ENCODE measurements at places on chromosomes 6 and 20.

DNA sequence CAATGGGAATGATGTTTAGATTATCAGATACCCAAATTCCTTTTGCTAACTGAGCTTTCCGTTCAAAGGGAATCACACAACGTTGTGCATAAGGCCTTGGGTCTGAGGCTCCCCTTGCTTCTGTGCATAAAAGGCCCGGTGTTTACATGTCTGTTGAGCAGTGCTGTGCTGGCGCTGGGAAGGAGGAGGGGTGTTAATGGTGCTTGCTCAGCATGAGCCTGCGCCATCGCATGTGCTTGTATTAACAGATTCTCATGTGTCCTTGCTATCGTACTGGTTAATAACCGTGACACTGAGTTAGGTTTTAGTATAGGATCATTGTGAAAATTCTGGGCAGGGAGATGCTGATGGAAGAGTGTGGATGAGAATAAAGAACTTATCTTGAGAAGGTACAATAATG is 62.3 kb upstream of the TRAF3IP2 start:
- DNase-seq = no peak

DNA sequence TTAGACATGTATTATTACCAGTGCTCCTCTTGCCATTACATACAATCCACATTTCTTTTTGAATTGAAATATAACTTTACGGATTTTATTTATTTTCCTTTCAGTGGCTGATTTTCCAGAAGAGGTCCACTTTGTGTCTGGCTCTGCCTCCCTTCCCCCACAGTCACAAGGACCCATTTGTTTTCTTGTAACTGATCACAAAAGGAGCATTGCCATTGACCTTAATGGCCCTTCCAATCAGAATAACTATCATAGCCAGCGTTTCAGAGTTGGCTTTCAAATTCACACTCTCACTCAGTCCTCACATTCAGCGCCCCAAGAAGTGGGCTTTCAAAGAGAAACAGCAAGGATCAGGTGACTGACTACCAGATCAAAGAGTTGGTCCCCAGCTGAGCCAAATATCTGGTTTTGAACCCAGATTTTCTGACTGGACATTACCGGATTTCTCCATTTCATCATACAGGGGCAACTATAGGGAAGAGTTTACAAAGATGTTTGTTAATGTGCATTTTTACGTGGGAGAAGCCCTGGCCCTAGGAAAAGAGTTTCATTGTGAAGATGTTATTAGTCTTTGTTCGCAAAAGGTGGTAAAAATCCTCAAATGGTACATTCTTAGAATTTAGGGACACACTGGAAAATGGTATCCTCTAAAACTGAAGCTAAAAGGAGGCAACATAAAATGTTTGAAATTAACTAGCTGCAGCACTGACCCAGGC is 2.0 kb upstream of the SLC22A23 start:
- DNase-seq = no peak

DNA sequence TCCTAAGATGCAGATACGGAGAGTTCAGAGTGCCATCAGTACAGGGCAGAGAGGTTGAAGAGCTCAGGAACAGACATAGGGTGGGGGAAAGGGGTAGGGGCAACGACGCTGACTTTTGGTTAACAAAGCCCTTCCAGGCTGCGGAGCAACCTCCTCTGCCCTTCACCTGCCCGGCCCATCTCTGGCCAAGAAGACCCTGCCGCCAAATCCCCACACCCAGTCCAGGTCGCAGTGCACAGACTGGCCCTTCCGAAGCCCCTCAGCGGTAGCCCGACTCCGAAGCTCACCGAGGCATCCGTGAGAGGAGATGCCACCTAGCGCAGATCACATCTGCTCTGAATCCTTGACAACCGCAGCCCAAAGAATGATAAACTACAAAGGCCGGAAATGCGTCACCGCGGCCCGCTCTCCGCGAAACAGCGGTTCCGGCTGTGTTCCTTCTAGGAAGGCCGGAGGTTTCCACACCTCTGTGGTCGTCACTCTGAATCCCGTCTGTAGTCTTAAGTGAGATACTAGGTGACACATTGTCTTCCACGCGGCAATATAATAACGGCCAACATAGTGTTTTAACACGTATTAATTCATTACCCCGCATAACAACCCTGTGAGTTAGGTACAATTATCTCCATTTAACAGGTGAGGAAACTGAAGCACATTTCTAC is at the start of gene ZSCAN23:
Gene ZSCAN23 (minus strand): TSS at position 380 of the 662 bp plus-strand sequence. CDS start 7,225 bp downstream, outside the sequence.
- DNase-seq = peak; percentile 73

GRCh38 chr6:44029444-44030185 is 97.6 kb downstream of the MRPL14 start:
- no peak for DNase-seq

- no peak for DNase-seq
Observed at GRCh38 chr6:83431545-83432155, 799 bp upstream of the ME1 start.

GRCh38 chr6:124479991-124480430 is 482.2 kb upstream of the RNF217 start:
- DNase-seq = no peak

DNA sequence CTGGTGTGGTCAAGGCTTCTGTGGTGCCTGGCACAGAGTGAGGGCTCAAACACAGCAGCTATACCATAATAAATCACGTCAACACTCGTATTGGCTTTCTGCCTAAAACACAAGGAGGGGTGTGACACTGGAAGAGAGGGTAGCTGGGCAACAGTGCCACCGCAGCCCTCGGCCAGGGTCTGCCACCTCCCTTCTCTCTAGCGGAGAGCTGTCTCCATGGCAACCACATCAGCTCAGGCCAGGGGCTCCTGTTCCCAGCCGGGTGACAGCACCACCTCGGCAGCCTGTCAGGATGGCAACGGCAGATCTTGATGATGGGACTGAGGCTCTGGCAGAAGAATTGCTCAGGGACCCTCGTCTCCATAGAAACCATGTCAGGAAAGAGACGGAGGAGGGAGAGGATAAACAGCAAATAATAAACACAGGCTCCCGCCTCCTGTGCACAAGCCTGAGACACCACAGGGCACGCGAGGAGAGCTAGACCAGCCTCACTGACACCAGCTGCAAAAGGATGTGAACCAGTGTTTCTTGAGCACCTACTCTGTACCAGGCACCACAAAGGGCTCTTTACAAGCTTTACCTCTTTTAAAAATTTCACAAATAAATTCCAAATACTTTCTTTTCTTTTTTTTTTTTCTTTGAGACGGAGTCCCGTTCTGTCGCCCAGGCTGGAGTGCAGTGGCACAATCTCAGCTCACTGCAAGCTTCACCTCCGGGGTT is 50.4 kb upstream of the TLDC2 start:
- DNase-seq = no peak

DNA sequence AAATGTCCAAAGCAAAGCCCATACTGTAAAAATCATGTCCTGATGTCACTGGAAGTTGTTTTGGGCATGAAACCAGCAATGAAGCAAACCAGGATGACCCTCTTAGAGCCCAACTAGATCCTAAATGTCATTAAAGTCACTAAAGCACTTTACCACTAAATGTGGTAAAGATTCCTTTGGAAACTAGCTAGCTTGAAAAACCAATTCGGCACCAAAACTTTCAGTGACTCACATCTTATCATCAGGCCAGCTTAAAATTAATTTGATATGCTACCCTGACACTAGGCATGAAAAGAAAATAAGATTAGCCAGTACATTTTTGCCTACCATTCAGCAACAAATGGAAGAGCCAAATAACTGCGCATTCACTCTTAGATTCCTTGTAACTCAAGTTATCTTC is 145.8 kb downstream of the PACRG start:
- DNase-seq = no peak

- no peak for DNase-seq
Observed at GRCh38 chr6:157403686-157404051, 22.7 kb downstream of the ZDHHC14 start.

- DNase-seq = no peak
Observed at GRCh38 chr6:123803504-123804013, at the start of gene NKAIN2. Gene NKAIN2, plus strand, starts transcription at chr6:123803865.

DNA sequence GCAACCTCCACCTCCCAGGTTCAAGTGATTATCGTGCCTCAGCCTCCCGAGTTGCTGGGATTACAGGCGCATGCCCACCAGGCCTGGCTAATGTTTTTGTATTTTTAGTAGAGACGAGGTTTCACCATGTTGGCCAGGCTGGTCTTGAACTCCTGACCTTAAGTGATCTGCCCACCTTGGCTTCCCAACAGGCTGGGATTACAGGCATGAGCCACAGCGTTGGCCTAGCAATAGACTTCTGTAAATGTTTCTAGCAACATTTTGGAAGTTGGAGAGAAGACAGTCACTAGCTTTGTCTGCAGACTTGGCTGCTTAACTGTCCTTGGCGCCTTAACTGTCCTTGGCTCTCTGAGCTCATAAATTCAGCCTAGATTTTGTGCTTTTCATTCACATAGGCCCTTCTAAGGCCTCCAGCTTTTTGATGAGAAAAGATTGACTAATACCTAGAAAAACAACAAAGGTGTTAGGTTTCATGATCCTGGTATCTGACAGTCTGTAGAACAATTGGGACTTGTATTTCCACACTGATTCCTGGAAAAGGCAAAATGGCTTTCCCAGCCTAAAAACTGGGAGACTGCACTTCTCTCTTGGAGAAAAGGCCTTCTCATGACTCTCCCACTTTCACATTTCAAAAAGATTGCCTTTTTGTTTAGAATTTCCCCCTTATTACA is 49.7 kb downstream of the OR2B2 start:
- no peak for DNase-seq

- no peak for DNase-seq
Observed at GRCh38 chr6:24458941-24459340, 30.4 kb downstream of the GPLD1 start.

DNA sequence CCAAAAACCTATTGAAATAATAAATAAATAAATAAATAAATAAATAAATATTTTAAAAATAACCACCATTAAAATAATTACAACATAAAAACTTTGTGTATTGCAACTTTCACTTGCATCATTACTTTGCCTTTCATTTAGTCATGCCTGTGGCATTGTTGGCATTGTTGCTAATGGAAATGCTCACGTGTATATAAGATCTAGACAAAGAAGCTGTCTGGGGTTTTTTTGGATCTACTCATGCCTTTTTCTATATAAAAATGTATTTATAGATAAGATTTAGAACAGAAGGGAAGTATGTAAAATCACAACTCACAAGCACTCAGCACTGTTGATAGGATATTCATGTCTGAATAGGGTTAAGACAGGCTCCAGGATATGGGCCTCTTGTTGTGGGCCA is 27.9 kb downstream of the GFRA4 start:
- DNase-seq = no peak

GRCh38 chr20:23157734-23158133 is 71.6 kb upstream of the CD93 start:
- DNase-seq = no peak

DNA sequence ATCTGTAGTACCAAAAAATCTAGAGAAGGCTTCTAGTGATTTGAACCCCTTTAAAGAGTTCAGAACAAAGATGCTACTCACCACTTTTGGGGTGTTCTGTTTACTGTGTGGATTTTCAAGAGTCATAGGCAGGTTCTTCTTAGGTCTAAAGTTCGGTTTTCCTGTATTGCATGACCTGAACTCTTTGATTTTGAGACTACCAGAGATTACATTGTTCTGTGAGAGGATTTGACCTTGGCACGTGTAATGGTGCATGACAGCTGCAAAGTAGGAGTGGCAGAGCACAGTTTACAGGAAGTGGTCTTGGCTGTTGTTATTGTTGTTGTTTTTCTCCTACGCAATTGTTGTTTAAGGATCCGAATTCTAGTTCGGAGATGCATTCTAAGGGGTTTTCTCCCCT is 592.7 kb downstream of the EPHA7 start:
- DNase-seq = no peak

DNA sequence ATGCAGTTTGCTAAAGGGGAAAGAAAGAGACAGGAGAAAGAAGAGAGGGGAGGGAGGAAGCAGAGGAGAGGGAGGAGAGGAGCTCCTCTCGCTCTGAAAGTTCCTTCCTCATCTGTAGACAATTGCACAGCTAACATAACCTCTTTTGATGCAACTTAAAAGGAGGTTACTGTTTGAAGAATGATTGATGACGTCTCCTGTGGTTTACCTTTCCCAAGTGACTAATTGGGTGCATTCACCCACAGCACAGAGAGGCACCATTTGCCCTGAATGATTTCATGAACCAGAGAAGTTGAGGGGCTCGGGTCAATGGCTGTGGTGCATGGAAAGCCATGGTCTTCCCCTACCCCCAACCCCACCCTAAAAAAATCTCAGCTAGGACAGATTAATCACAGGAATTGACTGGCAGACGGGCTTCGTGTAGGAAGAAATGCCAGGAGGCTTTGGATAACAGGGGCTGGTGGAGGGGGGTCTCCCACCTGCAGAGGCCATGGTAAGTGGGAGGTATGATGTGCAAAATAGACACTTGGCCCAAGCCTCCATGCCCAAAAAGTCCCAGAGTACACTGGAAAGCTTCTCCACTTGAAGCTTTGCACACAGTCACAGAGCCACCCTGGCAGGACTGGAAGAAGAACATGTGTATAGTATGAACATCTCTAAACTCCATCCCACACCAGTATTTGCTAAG is 213.7 kb downstream of the ANKRD60 start:
- DNase-seq = no peak

Data from T-helper 9 cell (primary cell).